ENCODE measurements at places on chromosomes 5 and 9.
A peak's percentile ranks its signal among the peaks of the same experiment; 100 is the strongest.

GRCh38 chr9:94705162-94705702 is 21.3 kb upstream of the AOPEP start:
- no peak overlapping the region for H3K4me3 ChIP-seq
- no peak overlapping the region for H3K27ac ChIP-seq
- H3K27me3 ChIP-seq = no peaks in the 10 kb centered on the region
- DNase-seq = no peak
- H3K4me1 ChIP-seq = no peaks in the 10 kb centered on the region

GRCh38 chr5:52990528-52990925 is 1.4 kb downstream of the ITGA2 start:
- H3K4me3 ChIP-seq = peak overlapping the region; percentile 76
- H3K27ac ChIP-seq = no peak overlapping the region
- no peak for DNase-seq
- peaks cover 8% of the 10 kb centered on the region for H3K4me1 ChIP-seq
- no peaks in the 10 kb centered on the region for H3K27me3 ChIP-seq

DNA sequence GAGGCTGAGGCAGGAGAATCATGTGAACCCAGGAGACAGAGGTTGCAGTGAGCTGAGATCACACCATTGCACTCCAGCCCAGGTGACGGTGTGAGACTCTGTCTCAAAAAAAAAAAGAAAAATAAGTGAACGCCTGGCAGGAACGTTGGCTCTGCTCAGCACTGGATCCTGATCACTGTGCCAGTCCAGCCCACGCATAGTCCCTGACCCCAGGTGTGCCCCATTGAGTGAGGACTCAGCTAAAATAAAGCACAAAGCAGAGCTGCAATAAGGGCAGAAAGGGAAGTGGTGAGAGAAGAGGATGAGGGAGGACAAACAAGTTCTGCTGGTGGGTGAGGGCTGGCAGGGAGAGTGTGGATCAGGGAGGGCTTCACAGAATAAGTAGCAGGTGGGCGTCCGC is 4.3 kb downstream of the GRHPR start:
- DNase-seq = no peak
- no peak overlapping the region for H3K27ac ChIP-seq
- H3K36me3 ChIP-seq = peaks cover 25% of the 10 kb centered on the region
- no peaks in the 10 kb centered on the region for H3K27me3 ChIP-seq

DNA sequence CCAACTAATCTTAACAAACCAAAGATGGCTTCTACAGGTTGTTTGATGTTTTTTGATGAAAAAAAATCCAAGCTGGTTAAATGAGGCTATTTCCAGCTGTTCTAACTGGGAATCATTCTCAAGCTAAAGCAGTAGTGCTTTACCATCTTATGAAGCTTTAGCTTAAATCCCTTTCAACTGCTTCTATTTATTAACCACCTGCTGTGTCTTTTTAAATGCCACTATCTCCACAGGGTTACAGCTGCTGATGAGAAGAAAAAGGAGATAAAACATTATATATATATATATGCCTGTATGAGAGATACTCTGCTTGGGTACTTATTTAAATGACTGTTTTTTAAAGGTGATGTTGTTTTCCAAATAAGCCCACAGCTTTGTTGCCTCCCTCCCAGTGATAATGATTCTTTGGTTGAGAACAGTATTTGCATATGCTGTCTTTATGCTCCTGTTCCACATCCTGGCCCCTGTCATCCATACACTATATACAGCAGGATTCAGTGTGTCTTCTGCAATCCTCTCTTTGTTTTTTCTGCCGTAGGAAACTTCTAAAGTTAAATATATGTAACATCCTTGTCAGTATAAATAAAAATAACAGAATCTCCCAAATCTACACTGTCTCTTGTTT is 164.0 kb downstream of the PAM start:
- H3K36me3 ChIP-seq = no peaks in the 10 kb centered on the region
- no peaks in the 10 kb centered on the region for H3K27me3 ChIP-seq
- no peak overlapping the region for H3K4me3 ChIP-seq
- DNase-seq = no peak
- H3K4me1 ChIP-seq = no peaks in the 10 kb centered on the region

GRCh38 chr5:164435576-164435975 is 930.2 kb downstream of the MAT2B start:
- H3K36me3 ChIP-seq = no peaks in the 10 kb centered on the region
- no peaks in the 10 kb centered on the region for H3K27me3 ChIP-seq
- no peak overlapping the region for H3K4me3 ChIP-seq
- H3K4me1 ChIP-seq = no peaks in the 10 kb centered on the region
- H3K27ac ChIP-seq = no peak overlapping the region

DNA sequence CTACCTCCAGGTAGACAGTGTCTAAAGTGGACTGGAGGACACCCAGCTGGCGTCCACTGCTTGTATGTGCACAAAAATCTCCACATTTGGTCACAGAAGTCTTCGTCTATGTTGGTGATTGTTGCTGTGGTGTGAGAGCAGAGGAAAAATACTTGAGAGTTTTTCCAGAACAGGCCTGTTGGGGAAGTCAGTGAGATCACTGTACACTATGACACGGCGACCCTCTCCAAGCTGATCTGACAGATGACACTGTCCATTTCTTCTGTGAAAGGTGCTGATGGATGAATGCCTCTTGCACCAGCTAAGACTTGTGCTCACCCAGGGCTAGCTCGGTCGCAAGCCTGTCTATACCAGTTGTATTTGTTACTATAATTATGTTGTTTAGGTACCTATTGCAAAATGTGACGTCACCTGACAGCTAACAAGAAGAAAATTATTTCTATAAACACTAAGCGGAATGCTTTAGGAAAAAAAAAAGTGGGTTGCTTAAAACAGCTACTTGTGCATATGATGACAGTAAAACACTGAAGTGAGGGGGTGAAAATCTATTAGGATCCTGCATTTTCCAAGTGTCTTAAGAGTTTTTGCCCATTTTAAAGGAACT is 142.3 kb downstream of the ROR2 start:
- H3K4me3 ChIP-seq = no peak overlapping the region
- DNase-seq = no peak
- peaks cover 3% of the 10 kb centered on the region for H3K4me1 ChIP-seq
- H3K36me3 ChIP-seq = no peaks in the 10 kb centered on the region
- no peak overlapping the region for H3K27ac ChIP-seq

DNA sequence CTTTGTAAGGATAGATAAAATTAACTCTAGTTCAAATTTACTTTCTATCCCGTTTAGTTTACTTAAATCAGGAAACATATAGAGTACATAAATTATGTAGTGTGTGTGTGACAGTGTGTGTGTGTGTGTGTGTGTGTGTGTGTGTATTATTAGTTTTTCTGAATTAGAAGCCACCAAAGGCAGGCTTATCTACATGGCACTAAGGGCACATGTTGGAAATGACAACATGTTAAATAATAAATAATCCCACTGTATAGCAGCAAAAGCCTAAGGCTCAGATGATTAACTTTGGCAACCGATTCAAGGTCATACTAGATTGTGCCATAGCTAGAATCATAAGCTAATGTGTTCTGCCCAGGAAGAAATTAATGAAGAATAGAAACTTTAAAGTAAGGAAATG is 54.6 kb downstream of the MEGF9 start:
- H3K27me3 ChIP-seq = no peaks in the 10 kb centered on the region
- no peak overlapping the region for H3K27ac ChIP-seq
- H3K4me1 ChIP-seq = no peaks in the 10 kb centered on the region
- H3K4me3 ChIP-seq = no peak overlapping the region

GRCh38 chr5:116616876-116617275 is 42.3 kb upstream of the SEMA6A start:
- H3K27ac ChIP-seq = no peak overlapping the region
- no peaks in the 10 kb centered on the region for H3K4me1 ChIP-seq
- no peaks in the 10 kb centered on the region for H3K36me3 ChIP-seq
- no peak overlapping the region for H3K4me3 ChIP-seq
- DNase-seq = no peak

DNA sequence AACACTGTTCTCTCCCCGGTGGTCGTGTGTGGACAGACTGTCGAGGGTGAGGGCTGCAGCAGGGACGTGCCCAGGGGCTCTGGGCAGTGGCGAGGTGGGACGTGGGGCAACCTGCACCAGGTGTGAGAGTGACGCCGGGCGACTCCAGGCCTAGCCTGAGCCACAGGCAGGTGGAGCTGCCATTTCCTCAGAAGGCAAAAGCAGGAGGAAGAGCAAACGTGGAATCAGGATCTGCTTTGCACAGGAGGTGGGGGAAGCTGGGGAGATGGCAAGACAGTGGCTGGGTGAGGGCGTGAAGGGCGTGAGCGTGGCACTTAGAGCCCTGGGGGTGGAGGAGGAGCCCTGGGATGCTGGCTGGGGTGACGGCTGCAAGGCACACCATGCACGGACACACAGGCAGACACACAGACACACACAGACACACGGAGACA is 39.6 kb upstream of the NSMF start:
- H3K27me3 ChIP-seq = no peaks in the 10 kb centered on the region
- H3K36me3 ChIP-seq = no peaks in the 10 kb centered on the region
- no peak for DNase-seq
- no peak overlapping the region for H3K4me3 ChIP-seq

DNA sequence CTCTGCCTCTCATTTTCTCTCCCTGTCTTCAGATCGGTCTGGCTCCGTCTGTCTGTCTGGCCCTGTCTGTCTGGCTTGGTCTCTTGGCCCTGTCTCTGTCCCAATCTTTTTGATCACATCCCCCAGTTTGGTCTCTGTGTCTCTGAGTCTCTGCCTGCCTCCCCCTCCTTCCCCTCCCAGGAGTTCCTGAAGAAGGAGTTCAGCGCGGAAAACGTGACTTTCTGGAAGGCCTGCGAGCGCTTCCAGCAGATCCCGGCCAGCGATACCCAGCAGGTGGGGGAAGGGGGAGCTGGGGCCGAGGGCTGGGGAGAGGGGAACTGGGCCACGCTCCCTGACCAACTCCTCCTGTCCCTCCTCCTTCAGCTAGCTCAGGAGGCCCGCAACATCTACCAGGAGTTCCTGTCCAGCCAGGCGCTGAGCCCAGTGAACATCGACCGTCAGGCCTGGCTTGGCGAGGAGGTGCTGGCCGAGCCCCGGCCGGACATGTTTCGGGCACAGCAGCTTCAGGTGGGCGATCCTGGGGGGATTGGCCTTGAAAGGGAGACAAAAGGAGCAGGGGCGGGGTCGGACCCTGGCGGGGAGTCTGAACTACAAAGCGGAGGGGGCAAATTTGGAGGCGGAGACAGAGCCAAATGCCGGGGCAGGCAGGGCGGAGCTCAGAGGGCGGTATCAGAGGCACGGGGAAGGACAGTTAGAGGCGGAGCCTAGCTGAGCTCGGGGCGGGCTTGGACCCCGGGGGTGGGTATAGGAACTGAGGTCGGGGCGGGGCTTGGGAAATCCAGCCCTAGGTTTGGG is 9.0 kb downstream of the RGS14 start:
- no peaks in the 10 kb centered on the region for H3K36me3 ChIP-seq
- peak overlapping the region; percentile 75 for H3K27ac ChIP-seq

DNA sequence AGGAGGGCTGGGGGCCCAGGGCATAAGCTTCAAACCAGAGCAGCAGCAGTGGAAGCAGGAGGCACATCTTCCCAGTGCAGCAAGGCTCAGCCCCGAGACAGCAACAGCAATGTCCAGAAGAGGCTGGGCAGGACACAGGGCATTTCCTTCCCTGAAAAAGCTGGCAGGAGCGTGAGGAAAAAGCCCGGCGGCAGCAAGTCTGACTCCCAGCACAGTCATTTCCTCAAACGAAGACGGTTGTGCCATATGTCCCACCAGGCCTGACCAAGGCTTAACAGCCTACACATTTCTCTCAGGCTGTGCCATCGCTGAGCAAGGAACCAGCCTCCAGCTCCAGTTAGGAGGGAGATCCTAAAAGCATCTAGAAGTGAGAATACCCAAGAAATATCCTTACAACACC is 74.5 kb downstream of the APTX start:
- no peak overlapping the region for H3K27ac ChIP-seq
- H3K4me1 ChIP-seq = no peaks in the 10 kb centered on the region
- no peaks in the 10 kb centered on the region for H3K36me3 ChIP-seq
- no peak for DNase-seq
- H3K27me3 ChIP-seq = peaks cover 3% of the 10 kb centered on the region

DNA sequence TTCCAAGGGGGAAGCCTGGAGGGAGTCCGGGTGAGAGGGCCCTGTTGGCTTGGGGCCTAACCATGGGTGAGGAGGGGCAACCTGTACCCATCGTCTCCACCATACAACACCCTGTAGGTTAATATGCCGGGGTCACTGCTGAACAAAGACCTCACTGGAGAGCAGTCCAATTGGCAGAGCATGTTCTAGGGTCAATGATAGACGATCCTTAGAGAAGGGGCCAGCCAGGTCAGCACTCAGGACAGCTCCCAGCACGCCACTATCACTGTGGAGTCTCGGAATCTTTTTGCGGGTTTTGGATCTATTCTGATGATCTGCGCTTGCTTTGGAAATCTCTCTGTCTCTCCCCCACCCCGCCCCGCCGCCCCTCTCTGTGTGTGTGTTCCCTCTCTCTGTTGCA is 218.4 kb upstream of the MVB12B start:
- no peaks in the 10 kb centered on the region for H3K36me3 ChIP-seq
- H3K4me3 ChIP-seq = no peak overlapping the region
- DNase-seq = no peak

DNA sequence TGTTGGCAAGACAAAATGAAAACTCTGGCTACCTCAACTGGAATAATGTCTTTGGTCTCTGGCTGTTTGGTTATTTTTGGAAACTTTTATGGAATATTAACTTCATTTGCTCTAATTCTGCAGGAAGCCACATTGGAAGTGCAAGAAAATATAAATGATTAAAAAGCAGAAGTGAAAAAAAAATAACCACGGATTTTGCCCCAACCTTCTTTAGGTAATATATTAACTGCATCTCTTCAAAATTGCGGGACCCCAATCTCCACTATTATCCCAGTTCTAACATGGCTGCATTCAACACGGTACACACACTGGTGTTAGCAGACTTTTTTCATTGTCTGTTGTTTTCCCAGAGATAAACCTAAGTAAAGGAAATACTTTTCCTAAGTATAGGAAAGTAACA is 23.0 kb downstream of the GLIS3 start:
- no peak overlapping the region for H3K4me3 ChIP-seq
- H3K36me3 ChIP-seq = no peaks in the 10 kb centered on the region
- no peaks in the 10 kb centered on the region for H3K4me1 ChIP-seq
- no peak overlapping the region for H3K27ac ChIP-seq
- no peak for DNase-seq

- no peaks in the 10 kb centered on the region for H3K36me3 ChIP-seq
- H3K27me3 ChIP-seq = peaks cover 2% of the 10 kb centered on the region
- no peak overlapping the region for H3K27ac ChIP-seq
- no peaks in the 10 kb centered on the region for H3K4me1 ChIP-seq
These were observed 86.9 kb upstream of the CTNNA1 start for GRCh38 chr5:138666226-138666742.

- no peaks in the 10 kb centered on the region for H3K36me3 ChIP-seq
These were observed 5.3 kb downstream of the ERAP2 start for GRCh38 chr5:96881511-96882115.

DNA sequence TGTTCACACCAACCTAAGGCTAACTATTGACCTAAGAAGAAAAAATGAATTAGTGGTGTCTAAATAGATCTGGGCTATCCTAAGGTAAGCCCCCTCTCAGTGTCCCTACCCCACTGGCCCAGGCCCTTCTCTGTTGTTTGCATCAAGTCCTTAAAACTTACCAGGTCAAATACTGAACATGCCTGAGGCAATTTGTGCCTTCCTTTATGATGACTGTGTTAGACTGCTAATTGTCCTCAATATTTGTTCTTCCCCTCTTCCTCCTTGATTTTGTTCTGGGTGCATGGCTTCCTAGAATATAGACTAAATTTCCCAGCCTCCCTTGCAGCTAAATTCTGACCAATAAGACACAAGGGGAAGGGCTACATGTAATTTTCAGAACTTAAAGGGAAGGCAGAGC is 199.9 kb downstream of the ADAMTS12 start:
- H3K27me3 ChIP-seq = no peaks in the 10 kb centered on the region
- no peak overlapping the region for H3K27ac ChIP-seq
- no peak overlapping the region for H3K4me3 ChIP-seq

GRCh38 chr5:53549792-53550191 is 10.6 kb upstream of the NDUFS4 start:
- no peaks in the 10 kb centered on the region for H3K4me1 ChIP-seq
- no peak for DNase-seq
- no peaks in the 10 kb centered on the region for H3K27me3 ChIP-seq
- no peak overlapping the region for H3K4me3 ChIP-seq
- no peak overlapping the region for H3K27ac ChIP-seq

All from fibroblast of lung (primary cell).